ENCODE measurements at places on chromosomes 11 and 22. TPM values are rescaled to one million over a fixed set of nuclear protein-coding genes. Genes with fewer than 3 reads are reported as not detected.

DNA sequence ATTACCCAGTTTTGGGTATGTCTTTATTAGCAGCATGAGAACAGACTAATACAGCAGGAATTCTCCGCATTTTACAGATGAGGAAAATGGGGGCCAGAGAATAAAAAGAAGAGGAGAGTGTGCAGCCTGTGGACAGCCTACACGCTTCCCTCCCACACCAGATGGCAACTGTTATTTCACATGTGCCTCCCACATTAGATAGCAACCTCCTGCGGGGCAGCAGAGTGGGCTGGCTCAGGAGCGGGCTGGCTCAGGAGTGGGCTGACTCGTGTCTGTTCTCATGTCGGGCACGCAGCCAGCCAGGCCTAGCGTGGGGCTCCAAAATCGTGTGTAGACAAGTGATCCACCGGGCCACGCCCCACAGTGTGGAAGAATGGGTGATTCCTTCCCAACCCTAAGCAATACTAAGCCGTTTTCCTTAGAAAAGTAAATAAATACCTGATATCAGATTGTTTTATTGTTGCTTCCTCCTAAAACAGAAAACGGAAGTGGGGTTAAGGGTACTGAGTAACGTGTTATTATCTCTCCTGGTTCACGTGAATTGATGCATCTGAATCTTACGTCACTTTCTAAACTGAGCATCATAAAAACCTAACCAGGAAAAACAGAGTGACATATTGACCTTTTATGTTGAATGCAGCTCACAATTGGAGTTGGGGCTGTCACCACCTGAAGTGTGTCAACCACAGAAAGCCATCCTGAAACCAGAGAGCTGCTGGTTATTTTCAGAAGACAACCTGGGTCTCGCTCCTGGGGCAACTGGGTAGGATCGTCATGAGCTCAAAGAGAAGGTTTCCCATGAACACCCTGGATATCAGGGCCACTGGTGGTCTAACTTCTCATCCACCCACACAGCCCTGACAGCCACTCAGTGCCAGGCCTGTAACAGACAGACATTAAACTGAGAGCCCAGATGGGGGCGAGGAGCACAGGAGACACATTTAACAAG is 3.3 kb downstream of the TTLL1 start:
- DNase-seq: no peak

DNA sequence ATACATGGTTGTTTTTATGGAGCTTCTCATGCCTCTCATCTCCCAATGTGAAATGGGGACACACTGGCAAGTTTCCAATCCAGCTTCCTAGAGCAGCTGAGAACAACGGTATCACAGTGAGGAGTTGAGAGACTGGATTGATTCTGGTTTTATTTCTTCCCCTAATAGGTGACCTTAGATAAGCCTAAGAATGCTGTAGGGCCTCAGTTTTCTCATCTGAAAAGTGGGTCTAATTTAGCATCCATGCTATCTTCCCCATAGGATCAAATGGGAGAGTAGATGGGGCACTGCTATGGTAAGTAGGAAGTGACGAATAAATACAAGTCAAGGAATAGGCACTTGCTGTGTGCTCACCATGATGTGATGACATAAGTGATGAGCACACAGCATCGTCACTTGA is 61.1 kb upstream of the PHOX2A start:
- DNase-seq: no peak

SPA17 gene
- total RNA-seq: 29.6 TPM

BANF1 gene
- total RNA-seq: 14.3 TPM

TEAD1 gene
- 58.1 TPM for total RNA-seq

DNA sequence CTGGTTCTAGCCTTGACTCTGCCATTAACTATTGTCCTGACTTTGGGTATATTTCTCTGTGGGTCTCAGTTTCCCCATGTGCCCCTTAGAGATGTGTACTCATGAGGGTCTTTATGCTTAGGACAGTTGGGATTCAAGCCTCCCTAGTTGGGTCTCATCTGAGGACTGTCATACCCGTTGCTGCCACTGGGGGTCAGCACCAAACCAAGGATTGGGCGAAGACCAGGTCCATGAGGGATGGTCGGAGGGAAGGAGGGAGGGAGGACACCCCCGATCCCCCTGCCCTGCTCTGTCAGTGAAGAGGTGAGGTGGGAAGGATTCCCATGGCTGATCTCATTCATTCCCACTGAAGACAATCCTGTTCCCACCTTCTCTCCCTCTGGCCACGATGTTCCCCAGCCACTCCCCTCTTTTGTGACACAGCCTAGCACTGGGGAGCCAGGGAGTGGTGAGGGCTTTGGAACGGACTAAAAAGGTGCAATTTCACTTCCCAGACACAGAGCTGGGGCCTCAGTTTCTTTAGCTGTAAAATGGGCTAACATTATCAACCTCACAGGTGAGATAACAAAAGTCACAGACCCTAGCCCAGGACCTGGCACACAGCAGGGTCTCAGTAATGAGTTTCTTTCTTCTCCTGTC is 12.4 kb upstream of the KLHL35 start:
- no peak for DNase-seq

DNA sequence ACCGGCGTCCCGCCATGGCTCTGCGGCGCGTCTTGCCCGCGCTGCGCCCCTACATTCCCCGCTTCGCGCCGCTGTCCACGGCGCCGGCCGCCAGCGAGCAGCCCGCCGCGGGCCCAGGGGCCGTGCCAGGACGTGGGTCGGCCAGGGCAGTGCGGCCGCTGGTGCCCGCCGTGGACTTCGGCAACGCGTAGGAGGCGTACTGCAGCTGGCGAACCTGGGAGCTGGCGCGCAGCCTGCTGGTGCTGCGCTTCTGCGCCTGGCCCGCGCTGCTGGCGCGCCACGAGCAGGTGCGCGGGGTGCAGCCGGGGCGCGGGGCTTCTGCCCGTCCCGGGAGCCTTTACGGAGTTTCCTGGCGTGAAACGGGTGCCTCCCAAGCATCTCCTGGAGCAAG is 20.1 kb downstream of the DGCR6L start:
- DNase-seq: no peak

DNA sequence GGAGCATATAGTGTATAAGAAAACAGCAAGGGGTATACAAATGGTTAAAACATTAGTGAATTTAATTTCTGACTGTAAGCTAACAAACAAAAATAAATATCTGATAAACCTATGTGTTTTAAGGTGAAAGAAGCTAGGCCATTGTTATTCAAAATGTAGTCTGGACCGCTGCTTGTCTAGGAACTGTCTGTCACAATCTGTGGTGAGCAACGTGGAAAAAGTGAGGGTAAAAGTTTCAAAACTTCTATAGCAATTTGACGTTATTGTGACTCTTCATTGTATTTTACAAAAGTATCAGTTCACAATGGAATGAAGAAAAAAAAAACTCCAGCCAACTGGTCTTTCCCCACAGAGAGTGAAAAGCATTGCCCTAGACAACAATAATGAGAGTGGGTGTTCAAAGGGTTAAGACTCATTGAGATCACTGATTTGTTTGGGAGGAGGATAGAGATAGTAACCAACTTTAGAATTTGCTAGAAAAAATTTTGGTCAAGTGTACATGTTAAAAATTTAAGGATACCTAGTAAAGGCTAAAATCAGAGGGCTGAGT is 79.1 kb downstream of the UVRAG start:
- no peak for DNase-seq

GRCh38 chr22:35375031-35375430 is 5.9 kb upstream of the HMOX1 start:
- no peak for DNase-seq

- no peak for DNase-seq
Measured at GRCh38 chr11:28666632-28667031, 558.4 kb downstream of the METTL15 start.

Data from spinal cord (tissue), 10 donors.